Endothelial cell of umbilical vein (primary cell): ENCODE measurements at places on chromosomes 13 and 19. TPM values are rescaled to one million over a fixed set of nuclear protein-coding genes. Genes with fewer than 3 reads are reported as not detected.
A peak's percentile ranks its signal among the peaks of the same experiment; 100 is the strongest.

- H3K36me3 ChIP-seq: peaks cover 4% of the 10 kb centered on the region
- no peak overlapping the region for H3K4me3 ChIP-seq
- H3K27me3 ChIP-seq: no peaks in the 10 kb centered on the region
- H3K4me1 ChIP-seq: peaks cover 5% of the 10 kb centered on the region
- DNase-seq: no peak
These were observed 18.6 kb upstream of the ADPRHL1 start for GRCh38 chr13:113471844-113472243.

DNA sequence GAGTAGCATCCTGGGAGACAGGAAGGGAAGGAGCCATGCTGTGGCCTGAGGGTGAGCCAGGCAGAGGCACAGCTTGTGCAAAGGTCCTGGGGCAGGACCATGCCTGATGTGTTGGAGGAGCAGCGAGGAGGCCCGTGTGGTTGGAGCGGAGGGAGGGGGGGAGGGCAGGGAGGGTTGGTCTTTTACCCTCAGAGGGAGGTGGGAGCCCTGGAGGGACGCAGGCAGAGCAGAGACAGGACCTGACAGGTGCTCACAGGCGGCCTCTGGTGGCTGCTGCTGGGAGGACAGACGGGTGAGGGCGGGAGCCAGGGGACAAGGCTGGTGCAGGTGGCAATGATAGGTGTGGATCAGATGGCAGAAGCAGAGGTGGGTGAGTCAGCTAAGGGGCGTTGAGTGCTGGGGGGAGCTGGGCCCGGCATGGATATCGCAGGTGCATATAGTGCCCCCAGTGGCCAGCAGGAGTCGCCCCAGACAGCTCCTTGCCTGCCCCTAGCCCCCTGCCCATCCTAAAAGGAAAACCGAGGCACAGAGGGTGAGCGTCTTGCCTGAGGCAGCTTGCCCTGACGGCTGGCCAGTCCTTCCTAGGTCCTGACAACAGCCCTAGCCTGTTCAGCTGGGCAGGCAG lies 9.8 kb upstream of the GNA15 start:
- no peaks in the 10 kb centered on the region for H3K27me3 ChIP-seq
- H3K4me1 ChIP-seq: no peaks in the 10 kb centered on the region
- H3K36me3 ChIP-seq: peaks cover 3% of the 10 kb centered on the region
- peak; percentile 53 for DNase-seq
- H3K4me3 ChIP-seq: no peak overlapping the region
- H3K27ac ChIP-seq: no peak overlapping the region

Gene MRPL57
- 19.5 and 23.1 TPM in 2 replicates for total RNA-seq

Gene EXOC3L2
- 0.66 and 1.2 TPM in 2 replicates for total RNA-seq
